ENCODE measurements at places on chromosomes 5 and 9. TPM values are rescaled to one million over a fixed set of nuclear protein-coding genes. Genes with fewer than 3 reads are reported as not detected.

The RASEF gene
- total RNA-seq = 10.9 TPM

The WNT8A gene
- total RNA-seq = not detected

The CTSV gene
- total RNA-seq = 0.42 TPM

The IFNA13 gene
- not detected for total RNA-seq

The SEMA5A gene
- total RNA-seq = 78.6 TPM

The ZDHHC11B gene
- 1.4 TPM for total RNA-seq

The F12 gene
- not detected for total RNA-seq

The FBN2 gene
- total RNA-seq = 138 TPM

The ICE1 gene
- 50.2 TPM for total RNA-seq

The FEM1C gene
- 42.1 TPM for total RNA-seq

The LURAP1L gene
- 34.5 TPM for total RNA-seq

The TMEM232 gene
- total RNA-seq = 7.0 TPM

The RELL2 gene
- total RNA-seq = 0.53 TPM

The PGM5 gene
- 206 TPM for total RNA-seq

The LCN1 gene
- not detected for total RNA-seq

The IL13 gene
- not detected for total RNA-seq

The MEGF10 gene
- total RNA-seq = 8.7 TPM

The NEUROG1 gene
- total RNA-seq = not detected

The DYNC2I2 gene
- 26.9 TPM for total RNA-seq

The TMEM252 gene
- not detected for total RNA-seq

The AKNA gene
- total RNA-seq = 21.2 TPM

The NUDCD2 gene
- total RNA-seq = 13.1 TPM

The GPX8 gene
- total RNA-seq = 120 TPM

The DOLPP1 gene
- total RNA-seq = 9.0 TPM

The CD72 gene
- total RNA-seq = 1.5 TPM

The FOXD4L6 gene
- total RNA-seq = not detected

The DNM1 gene
- total RNA-seq = 68.3 TPM

The DIAPH1 gene
- total RNA-seq = 18.1 TPM

The SPINK7 gene
- not detected for total RNA-seq

The FREM1 gene
- total RNA-seq = 53.2 TPM

The CMBL gene
- 17.2 TPM for total RNA-seq

The FUT7 gene
- not detected for total RNA-seq

The DDX4 gene
- total RNA-seq = 0.42 TPM

The KCNV2 gene
- not detected for total RNA-seq

The CRB2 gene
- 0.42 TPM for total RNA-seq

The LCN12 gene
- total RNA-seq = not detected

The MARVELD2 gene
- total RNA-seq = 5.9 TPM

The DPYSL3 gene
- total RNA-seq = 254 TPM

The ODF2 gene
- total RNA-seq = 27.5 TPM

The SCGB3A2 gene
- total RNA-seq = not detected

The OR5C1 gene
- not detected for total RNA-seq

The LCN9 gene
- total RNA-seq = not detected

The SLCO6A1 gene
- total RNA-seq = not detected
